Hematopoietic multipotent progenitor cell treated with erythropoietin and hydrocortisone succinate and interleukin-3 and kit ligand, for 17 days (in vitro differentiated cells): ENCODE measurements at places on chromosomes 3 and 15.

DNA sequence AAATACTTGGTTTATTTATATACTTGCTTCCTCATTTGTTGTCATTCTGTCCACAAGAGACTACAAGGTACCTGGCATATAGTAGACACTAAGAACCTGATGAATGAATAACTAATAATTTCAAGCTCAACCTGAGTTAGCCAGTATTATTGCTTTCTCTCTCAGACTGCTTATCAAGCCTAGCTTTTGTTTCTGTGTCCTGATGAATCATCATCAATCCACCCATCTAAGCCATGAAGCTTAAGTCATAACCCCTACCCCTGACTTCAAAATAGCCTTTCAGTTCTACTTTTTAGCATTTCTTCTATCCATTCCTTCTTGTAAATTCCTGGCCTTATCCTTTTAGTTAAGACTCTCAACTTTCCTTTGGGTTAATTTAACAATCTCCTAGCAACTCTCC, 420.8 kb downstream of the EPHA6 start:
- no peak for DNase-seq

DNA sequence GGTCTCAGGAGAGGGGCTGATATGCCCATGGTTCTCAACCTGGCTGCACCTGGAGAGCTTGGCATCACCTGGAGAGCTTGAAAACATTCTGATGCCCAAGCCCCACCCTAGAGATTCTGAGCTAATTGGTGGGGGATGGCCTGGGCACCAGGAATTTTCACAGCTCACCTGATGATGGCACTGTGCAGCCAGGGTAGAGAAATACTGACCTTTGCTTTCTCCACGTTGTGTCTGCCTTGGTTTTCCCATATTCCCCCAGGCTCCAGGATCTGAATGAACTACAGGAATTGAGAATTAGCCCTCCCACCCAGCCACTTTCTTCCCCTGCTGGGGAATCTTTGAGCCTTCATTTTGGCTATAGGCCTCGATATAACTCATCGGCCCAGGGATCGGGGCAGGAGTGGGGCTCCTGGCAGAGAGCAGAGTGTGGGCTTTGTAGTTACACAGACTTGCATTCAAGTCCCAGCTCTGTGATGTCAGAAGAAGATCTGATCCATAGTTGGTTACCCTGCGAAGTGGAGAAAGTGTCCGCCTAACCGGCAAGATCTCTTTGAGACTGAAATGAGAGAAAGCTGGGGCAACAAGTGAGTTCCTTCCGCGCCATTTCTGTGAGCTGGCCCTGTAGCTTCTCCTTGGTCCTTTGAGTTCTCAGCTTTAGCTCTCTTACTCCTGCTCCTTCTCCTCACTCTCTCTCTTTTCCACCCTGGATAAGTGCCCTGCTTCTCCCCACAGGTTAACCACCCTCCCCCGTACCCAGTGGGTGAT, 33.1 kb upstream of the UBE2Q2 start:
- no peak for DNase-seq

DNA sequence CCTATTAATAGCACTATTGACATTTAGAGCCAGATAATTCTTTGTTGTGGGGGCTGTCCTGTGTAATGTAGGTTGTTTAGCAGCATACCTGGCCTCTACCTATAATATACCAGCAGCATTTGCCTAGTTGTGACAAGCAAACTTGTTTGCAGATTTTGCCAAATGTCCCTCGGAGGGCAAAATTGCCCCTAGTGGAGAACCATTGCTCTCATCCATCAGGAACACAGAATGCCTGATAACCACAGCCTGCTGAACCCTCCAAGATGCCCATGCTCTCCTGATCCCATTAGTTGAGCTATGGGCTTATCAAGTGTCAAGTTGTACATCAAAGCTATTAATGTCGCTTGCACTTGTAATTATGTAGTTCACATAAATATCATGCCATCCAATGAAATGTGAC, 15.0 kb upstream of the KBTBD8 start:
- no peak for DNase-seq

DNA sequence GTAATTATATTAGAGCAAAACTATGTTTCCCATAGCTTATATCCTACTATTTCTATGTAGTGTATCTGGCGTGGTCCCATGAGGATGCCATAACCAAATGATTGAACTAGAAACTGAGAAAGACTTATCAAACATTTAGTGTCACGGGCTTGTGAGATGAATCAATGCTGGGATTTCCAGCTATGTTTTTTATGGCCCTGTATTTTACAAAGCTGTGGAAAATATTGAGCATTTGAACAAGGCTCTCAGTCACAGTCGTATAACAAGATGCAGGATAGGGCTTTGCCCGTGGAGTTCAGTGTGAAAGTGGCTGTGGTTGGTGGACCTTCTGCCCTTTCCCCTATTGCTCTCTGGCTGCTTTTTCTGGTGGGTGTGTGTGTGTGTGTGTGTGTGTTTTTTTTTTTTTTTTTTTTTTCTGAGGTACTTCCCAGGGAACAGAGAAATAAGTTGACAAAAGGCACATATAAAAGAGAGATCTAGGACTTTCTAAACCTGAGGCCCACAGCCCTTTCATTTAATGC, 60.7 kb downstream of the CACNA1D start:
- DNase-seq, result no peak

DNA sequence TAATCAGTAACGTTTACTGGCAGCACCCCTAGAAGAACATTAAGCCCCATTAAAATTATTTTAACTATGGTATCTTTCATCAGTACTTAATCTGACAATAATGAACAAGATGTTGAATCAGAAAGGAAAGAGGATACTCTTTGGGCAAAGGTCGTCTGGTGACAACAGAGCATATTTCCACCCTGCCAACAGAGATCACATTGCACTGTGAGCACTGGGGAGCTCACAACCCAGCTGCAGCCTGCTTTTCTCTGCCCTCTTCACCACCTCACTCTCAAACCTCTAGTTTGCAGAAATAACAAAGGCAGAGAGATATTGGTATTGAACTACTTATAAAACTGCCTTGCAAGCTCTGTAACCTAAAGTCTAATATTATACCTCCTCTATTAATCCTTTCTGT, 130.0 kb downstream of the FBN1 start:
- DNase-seq, result no peak

DNA sequence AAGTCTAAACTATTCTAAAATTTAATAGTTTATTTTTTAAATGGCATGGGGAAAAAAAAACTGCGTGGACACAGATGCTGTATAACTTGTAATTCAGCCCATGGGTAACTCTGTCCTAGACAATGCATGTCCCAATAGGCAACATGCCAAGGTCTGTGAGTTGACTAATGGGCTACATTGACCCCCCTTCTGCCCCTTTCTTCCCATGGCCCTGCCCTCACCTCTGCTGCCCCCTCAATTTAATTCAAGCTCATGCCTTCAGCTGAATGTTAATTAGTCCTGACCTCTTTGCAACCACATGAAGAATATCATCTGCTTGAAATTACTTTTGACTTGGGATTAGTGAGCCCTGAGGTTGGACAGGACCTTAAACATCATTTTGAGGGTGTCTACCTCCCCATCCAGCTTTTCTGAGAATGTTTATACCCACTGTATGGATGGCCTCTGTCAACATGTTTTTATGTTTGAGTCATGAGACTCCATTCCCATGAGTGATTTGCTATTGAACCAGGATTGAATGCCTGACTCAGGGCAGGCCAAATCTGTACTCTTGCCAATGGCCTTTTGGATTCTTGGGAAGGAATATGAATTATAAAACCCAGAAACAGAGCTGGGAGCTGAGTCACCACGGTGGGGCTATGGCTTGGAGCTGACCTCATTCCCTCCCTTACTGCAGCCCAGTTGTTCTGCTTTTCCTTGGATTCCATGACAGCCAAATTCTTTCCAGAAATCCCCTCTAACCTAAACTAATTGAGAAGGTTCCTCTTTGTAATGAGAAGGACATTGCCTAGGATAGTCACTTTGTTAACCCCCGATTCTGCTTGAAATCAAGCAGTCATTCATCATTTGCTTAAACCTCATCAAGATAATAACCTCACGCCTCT, 33.5 kb upstream of the PDE8A start:
- DNase-seq, result no peak

GRCh38 chr3:54131026-54131605, 8.8 kb downstream of the CACNA2D3 start:
- no peak for DNase-seq

GRCh38 chr3:39147711-39148434, 5.5 kb downstream of the CSRNP1 start:
- DNase-seq, result no peak

GRCh38 chr3:96776818-96777217, 37.6 kb upstream of the EPHA6 start:
- no peak for DNase-seq

DNA sequence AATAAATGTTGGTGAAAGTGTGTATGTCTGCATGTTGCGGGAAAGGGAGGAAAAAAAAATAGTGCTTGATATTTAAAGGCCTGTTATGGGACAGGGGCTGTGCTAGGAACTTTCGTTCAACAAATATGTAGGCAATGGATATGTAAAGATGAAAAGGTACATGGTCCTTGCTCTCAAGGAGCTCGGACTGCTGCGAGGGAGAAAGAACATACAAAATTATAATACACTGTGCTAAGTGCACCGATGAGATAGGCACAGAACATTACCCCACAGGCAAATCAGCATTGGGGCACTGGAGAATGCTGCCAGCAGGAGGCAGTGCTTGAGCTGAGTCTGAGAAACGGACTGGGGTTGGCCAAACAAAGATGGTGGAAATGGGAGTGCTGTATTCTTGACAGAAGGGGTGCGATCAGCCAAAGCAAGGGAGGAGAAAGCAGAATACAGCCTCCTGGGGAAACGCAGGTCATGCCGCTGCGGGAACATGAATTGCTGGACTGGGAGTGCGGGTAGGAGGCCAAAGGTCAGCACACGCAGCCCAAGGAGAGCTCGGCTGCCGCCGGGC, 649 bp downstream of the C15orf40 start:
- peak; percentile 87 for DNase-seq

DNA sequence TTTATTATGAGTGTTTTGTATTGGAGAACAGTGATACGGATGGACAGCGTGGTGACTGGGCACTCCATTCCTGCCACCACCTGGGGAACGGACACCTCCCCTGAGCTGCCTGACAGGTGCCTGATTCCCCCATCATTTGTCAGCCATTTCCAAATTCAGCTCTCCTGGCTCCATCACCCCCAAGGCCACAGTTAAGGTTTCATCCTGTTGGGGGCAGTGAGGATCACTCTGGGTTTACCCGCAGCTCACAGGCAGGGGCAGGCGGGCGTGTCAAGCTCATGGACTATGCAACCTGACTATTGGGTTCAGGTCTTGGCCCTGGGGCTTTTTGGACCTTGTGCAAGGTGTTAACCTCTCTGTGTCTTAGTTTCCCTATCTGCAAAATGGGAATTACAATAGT, 76.3 kb downstream of the RAB11A start:
- no peak for DNase-seq
